Activated CD8-positive, alpha-beta memory T cell treated with anti-CD3 and anti-CD28 coated beads, Interleukin-2, amount 50 U/mL, for 4 hours (primary cell): ENCODE measurements at places on chromosomes 4 and X.

DNA sequence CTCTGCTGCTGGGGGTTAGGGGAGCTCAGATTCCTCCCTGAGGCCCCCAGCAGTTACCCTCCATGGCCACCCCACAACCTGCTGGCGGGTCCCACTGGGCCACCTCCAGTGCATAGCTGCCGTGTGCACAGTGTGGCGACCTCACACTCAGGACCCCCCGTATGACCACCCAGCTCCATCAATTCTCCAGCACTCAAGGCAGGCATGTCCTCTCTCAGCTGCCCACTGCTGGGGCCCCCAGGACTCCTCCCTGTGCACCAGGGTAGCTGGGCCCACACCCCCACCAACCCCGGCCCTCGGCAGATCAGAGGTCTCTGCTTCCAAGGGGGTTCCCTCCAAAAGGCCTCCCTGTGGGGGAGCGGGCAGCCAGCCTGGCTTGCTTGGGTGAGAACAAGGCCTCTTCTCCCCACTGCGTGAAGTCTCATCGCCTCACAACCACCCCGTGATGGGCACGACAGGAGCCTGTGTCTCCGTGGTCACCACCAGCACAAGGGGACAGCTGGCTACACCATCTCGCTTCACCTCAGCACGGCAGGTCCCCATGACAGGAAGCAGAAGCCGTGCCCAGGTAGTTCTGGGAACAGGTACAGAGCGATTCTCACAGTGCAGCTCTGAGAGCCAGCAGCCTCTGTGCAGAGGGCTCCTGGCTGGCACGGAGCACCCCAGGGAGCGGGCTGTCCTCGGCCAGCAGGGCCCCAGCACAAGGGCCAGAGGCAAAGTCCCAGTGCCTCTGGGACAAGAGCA lies 4.6 kb upstream of the HAUS3 start:
- no peak for DNase-seq

DNA sequence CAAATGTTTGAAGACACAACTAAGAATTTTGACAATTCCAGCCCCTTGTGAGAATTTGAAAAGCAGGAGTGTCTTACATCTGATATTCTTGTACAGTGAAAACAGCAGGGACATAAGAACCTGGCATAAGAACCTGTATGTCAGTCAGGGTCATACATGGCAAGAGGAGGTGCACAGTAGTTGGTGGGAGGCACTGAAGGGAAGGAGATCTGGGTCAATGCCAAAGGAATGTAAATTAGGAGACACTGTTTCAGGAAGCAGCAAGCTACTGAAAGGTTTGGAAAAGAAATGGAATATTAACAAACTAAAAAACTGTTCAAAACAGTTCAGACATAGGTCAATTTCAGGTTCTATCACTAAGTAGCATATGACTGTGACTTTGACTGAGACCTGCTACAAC lies 25.0 kb upstream of the SPP1 start:
- DNase-seq, result no peak

GRCh38 chr4:5051278-5052203 lies at the start of gene STK32B:
STK32B (plus strand) TSS chr4:5051480.
- no peak for DNase-seq

DNA sequence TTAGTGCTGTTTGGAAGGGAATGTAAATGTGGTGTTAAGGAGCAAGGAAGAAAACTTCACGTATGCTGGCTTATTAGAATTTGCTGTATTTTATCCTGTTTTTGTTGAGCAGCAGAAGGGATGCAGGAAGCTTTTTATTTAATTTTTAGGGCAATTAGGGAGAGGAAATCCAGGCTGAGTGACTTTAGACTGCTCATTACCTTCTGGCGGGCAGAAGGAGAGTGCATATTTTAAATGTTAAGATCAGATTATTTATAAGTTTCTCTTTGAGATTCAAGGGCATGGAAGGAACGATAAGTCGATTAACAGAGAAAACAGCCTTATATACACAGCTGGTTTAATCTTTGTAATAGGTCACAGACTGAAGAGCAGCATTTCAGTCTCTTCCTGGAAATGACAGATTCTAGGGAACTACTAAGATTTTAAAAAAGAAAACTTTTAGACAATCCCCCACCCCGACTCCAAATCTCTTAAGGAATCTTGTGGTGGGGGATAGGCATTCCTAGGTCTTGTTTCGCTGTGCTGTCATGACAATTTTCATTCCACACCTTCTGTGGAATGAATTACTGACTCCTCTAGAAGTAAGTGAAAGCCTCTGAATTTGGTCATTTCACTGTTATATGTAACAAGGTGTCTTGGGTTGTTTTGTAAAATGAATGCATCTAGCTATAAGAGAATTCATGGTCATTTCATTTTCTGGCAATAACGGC lies 402.5 kb downstream of the RAPGEF2 start:
- DNase-seq, result no peak

- no peak for DNase-seq
These were observed 195.2 kb downstream of the KDR start for GRCh38 chr4:54930226-54930625.

DNA sequence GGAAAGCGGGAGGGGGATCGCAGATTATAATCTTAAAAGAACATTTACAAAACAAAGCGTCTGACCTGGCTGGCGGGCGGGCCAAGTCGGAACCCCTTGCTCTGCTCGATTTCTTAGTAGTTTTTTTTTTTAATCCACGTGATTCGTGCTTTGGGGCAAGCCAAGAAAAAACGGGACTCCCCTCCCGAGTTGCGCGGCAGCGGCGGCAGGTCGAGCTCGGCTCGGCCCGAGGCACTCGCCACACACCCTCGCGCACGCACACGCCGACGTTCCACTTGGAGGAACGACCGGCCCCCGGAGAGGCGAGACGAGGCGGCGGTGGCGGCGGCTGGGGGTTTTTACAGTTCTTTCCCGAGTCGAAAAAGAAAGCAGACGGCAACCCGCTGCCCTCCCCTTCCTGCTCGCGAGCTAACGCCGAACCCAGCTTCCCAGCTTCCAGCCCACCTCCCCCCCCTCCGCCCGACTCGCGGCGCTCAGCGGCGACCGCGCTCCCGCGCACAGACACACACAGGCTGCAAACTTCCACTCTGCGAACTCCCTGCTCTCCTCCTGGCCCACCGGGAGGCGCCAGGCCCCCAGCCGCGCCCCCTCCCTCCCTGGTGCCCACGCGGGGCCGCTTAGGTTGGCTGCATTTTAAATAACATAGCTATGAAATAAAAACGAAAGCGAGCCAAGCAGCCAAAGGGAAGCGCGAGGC lies 1.2 kb downstream of the BCOR start:
- DNase-seq, result peak; percentile 69

DNA sequence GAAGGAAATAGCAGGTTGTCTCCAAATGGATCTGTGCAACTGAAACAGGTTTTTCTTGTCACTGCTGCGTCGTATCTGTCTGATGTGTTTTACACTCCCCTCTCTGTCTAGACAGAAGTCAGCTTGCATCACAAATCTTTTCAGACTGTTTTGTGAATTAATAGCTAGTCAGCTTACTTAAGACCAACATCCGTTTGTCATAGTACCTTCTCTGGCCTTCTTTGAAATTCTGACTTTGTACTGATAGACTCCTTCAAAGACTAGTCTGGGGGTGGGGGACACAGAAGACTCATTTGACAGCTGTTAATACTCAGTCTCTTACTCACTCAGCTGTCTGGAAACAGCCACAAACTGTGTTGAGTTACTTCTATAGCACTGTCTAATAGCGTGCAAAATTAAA lies 197.8 kb downstream of the PALLD start:
- no peak for DNase-seq

GRCh38 chrX:2536141-2536540 lies 35.4 kb upstream of the DHRSX start:
- no peak for DNase-seq

GRCh38 chr4:101328063-101328602 lies 19.2 kb downstream of the PPP3CA start:
- DNase-seq, result no peak

- DNase-seq, result no peak
These were observed 79.4 kb upstream of the SMIM10 start for GRCh38 chrX:134911348-134911747.

GRCh38 chr4:8224975-8225625 lies 26.0 kb downstream of the SH3TC1 start:
- no peak for DNase-seq

DNA sequence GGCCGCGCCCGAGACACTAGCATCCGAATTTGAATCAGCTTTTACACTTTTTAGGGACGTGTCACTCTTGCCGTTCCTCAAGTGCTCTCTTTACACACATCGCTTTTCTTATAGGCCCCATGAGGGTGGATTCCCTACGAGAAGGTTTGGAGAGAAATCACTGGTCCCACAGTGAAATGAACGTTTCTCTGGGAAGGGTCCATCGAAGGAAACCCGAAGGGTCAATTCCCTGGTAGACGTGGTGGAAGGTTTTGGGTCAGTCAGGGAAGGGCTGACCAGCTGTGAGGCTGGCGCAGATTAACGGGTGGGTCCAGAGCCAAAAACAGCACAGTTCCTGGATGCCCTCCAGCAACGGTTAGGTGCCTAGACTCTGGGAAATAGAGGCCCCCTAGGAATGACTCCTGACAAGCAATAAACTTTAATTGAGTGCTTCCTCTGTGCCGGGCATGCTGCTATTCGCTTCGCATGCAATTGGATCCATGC lies 35.9 kb downstream of the ETDC start:
- DNase-seq, result no peak

GRCh38 chr4:139209470-139210063 lies 32.5 kb upstream of the ELF2 start:
- no peak for DNase-seq

- no peak for DNase-seq
These were observed 48.4 kb upstream of the TMPRSS11A start for GRCh38 chr4:68011684-68012083.

DNA sequence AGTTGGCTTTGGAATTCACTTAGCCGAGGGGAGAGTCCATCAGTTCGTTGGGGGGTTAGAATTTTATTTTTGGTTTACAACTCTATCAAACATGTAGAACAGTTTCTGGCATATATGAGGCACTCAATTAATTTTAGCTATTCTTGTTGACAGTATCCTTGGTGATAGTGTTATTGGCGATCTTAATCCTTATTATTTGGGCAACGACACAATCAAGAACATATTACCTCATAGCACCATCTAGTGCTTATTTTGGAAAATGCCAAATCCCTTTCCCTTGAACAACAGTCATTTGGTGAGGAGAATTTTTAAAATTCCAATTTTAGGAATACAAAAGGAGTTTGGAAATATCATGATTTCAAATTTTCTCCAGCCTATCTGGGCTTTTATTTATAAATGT lies 17.9 kb upstream of the PGRMC1 start:
- no peak for DNase-seq

DNA sequence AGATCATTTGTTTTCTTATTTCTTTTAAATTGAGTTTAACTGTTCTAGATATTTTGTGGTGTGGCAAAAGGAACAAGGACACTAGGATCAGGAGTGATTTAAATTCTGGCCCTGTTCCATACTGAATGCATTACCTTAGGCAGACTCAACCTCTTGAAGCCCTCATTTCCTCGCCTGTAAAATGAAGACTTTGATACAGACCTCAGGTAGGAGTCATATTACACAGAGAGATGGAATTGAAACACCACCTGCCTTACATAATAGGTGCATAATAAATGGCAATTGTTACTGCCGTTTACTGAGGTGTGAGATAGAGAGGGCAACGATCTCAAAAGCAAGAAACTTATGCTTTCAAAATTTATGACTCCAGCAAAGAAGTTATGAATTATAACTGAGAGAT lies 28.2 kb upstream of the RASSF6 start:
- DNase-seq, result no peak
